ENCODE measurements at places on chromosomes 7 and 10.

- no peak for DNase-seq
These were observed 9.0 kb upstream of the GARS1 start for GRCh38 chr7:30585675-30586074.

- DNase-seq = no peak
These were observed 366.5 kb upstream of the KLF6 start for GRCh38 chr10:4151466-4151865.

- DNase-seq = no peak
These were observed 22.5 kb downstream of the ST8SIA6 start for GRCh38 chr10:17431871-17432311.

- DNase-seq = no peak
These were observed 144.6 kb downstream of the NRCAM start for GRCh38 chr7:108311446-108312168.

- peak; percentile 42 for DNase-seq
These were observed 64.6 kb downstream of the ALOX5 start for GRCh38 chr10:45438466-45439090.

Measured in LoVo (cell line).